ENCODE measurements at places on chromosomes 2 and 18. TPM values are rescaled to one million over a fixed set of nuclear protein-coding genes. Genes with fewer than 3 reads are reported as not detected.

MYOM1 gene
- 1.1 TPM for total RNA-seq

ZNF521 gene
- total RNA-seq: 6.4 TPM

AFF3 gene
- 3.1 TPM for total RNA-seq

GRCh38 chr2:22998359-22998758 is 386.6 kb upstream of the KLHL29 start:
- H3K36me3 ChIP-seq: no peaks in the 10 kb centered on the region
- H3K4me3 ChIP-seq: no peak overlapping the region
- no peaks in the 10 kb centered on the region for H3K27me3 ChIP-seq
- no peak overlapping the region for H3K27ac ChIP-seq
- DNase-seq: no peak

- H3K4me3 ChIP-seq: no peak overlapping the region
- H3K27ac ChIP-seq: no peak overlapping the region
- peaks cover 35% of the 10 kb centered on the region for H3K4me1 ChIP-seq
- DNase-seq: no peak
Observed at GRCh38 chr2:105861200-105861599, 116.5 kb downstream of the NCK2 start.

- no peaks in the 10 kb centered on the region for H3K36me3 ChIP-seq
- H3K27me3 ChIP-seq: no peaks in the 10 kb centered on the region
- DNase-seq: no peak
- no peak overlapping the region for H3K27ac ChIP-seq
Observed at GRCh38 chr2:31998731-31999383, 12.0 kb downstream of the MEMO1 start.

DNA sequence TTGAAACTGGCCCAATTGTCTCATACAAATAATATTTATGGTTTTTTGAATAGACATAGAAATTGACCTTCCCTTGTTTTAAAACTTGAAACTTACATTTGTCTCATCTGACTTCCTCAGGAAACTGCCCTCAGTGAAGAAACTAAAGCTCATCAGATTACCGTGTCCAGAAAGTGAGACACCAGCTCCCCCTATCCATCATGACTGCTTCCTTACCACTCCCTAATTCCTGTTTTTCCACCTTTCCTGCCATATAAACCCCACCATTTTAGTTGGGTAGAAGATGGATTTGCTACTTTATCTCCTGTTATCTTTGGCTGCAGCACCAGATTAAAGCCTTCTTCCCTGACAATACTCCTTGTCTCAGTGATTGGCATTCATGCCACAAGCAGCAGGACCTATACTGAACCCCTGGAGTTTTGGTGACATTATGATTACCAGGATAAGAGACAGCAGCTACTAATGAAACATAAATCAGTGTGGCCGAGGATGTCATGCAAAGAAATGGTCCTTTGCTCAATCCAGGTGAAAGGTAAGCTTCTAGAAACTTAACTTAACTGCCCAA is 1627.6 kb upstream of the ZEB2 start:
- H3K4me3 ChIP-seq: no peak overlapping the region
- H3K27ac ChIP-seq: no peak overlapping the region
- H3K27me3 ChIP-seq: no peaks in the 10 kb centered on the region
- no peak for DNase-seq

DNA sequence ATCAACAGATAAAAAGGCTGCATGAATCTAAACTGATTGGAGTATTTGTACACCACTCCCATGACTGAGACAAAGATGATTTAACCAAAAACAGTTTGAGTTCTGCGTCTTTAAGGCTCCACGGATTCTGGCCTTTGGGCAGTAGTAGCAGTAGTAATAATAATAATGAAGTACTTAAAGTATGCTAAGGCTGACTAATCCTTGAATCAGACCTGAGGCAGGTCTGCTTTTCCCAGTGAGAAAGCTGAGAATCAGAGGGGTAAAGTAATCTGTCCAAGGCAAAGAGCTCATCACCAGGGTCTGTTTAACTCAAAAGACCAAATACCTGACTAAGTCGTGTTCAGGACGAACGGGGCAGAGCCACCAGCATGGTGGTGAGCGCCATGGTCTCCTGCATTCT is 61.4 kb downstream of the ID2 start:
- no peaks in the 10 kb centered on the region for H3K4me1 ChIP-seq
- no peak overlapping the region for H3K4me3 ChIP-seq
- no peaks in the 10 kb centered on the region for H3K27me3 ChIP-seq
- no peak overlapping the region for H3K27ac ChIP-seq
- peaks cover 48% of the 10 kb centered on the region for H3K36me3 ChIP-seq

- no peaks in the 10 kb centered on the region for H3K36me3 ChIP-seq
- no peak overlapping the region for H3K4me3 ChIP-seq
- H3K4me1 ChIP-seq: no peaks in the 10 kb centered on the region
- DNase-seq: no peak
- no peaks in the 10 kb centered on the region for H3K27me3 ChIP-seq
Observed at GRCh38 chr2:182666674-182667314, 49.3 kb upstream of the DNAJC10 start.

DNA sequence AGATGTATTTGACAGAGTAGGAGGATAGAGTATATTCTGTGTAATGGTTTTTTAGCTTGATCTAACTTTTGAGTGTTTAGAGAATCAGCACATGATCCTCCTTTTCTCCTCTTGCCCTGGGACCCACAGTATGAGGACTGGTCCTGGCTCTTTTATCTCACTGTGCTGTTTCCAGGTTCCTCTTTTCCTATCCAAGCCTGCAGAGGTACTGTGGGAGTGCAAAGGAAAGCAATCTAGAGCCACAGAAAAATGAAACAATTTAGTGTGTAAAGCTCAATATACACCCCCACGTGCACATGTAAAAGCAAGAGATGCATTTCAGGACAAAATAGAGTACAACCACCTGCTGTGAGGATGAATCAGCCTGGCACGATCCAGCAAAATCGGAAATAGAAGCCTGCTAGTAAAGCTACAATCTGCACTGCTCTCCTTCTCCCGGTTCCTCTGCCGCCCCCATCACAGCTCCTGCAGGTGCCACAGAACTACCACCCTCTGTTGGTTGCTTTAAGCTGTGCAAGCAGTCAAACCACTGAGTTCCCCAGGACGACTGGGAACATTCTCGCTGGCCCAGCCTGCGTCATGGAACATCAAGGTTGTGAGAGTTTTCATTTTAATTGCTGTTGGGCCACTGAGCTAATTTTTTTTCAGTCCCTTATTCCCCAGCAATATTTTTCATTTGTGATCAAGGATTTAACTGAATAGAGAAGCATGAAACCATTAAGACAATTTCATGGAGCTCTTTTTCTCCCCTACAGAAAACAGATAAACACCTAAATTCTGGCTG is 47.8 kb upstream of the MAPRE3 start:
- DNase-seq: no peak
- no peaks in the 10 kb centered on the region for H3K36me3 ChIP-seq
- H3K27me3 ChIP-seq: peaks cover 16% of the 10 kb centered on the region
- H3K27ac ChIP-seq: no peak overlapping the region
- no peaks in the 10 kb centered on the region for H3K4me1 ChIP-seq

- H3K4me3 ChIP-seq: no peak overlapping the region
- H3K4me1 ChIP-seq: peaks cover 50% of the 10 kb centered on the region
- H3K36me3 ChIP-seq: no peaks in the 10 kb centered on the region
- DNase-seq: no peak
Observed at GRCh38 chr2:26000561-26001082, 18.3 kb upstream of the KIF3C start.

GRCh38 chr2:226121046-226121738 is 678.4 kb downstream of the IRS1 start:
- no peak for DNase-seq
- H3K4me3 ChIP-seq: no peak overlapping the region
- H3K27me3 ChIP-seq: no peaks in the 10 kb centered on the region
- H3K36me3 ChIP-seq: no peaks in the 10 kb centered on the region
- H3K27ac ChIP-seq: peak overlapping the region; percentile 3

GRCh38 chr2:160790738-160791137 is 297.1 kb upstream of the RBMS1 start:
- no peak for DNase-seq
- H3K4me1 ChIP-seq: no peaks in the 10 kb centered on the region
- no peak overlapping the region for H3K27ac ChIP-seq
- H3K27me3 ChIP-seq: no peaks in the 10 kb centered on the region
- H3K4me3 ChIP-seq: no peak overlapping the region

Data from suprapubic skin (tissue), 4 donors.